Mesothelial cell of epicardium (in vitro differentiated cells): ENCODE measurements at places on chromosomes 16 and 17. TPM values are rescaled to one million over a fixed set of nuclear protein-coding genes. Genes with fewer than 3 reads are reported as not detected.

- peak overlapping the region; percentile 31 for H3K4me3 ChIP-seq
- peak overlapping the region; percentile 99 for H3K27ac ChIP-seq
- no peaks in the 10 kb centered on the region for H3K27me3 ChIP-seq
Observed at GRCh38 chr17:45172541-45173286, 11.0 kb downstream of the HEXIM2 start.

- no peaks in the 10 kb centered on the region for H3K27me3 ChIP-seq
- no peak overlapping the region for H3K27ac ChIP-seq
- DNase-seq: no peak
- no peaks in the 10 kb centered on the region for H3K4me1 ChIP-seq
Observed at GRCh38 chr17:73203135-73203787, 10.4 kb downstream of the COG1 start.

DNA sequence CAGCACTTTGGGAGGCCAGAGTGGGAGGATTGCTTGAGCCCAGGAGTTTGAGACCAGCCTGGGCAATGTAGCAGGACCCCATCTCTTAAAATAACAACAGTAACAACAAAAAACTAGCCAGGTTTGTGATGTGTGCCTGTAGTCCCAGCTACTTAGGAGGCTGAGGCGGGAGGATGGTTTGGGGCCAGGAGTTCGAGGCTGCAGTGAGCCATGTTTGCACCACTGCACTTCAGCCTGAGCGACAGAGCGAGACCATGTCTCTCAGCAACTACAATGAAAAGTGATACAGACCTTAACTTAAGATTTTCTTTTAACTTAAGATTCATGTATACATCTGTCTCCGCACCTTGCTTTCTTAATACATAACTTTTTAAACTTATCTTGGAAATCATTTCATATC is 17.2 kb downstream of the NKD1 start:
- DNase-seq: no peak
- peaks cover 22% of the 10 kb centered on the region for H3K36me3 ChIP-seq
- H3K4me3 ChIP-seq: no peak overlapping the region
- peaks cover 25% of the 10 kb centered on the region for H3K4me1 ChIP-seq
- no peak overlapping the region for H3K27ac ChIP-seq
- no peaks in the 10 kb centered on the region for H3K27me3 ChIP-seq

GRCh38 chr17:69757688-69758430 is 317.2 kb upstream of the KCNJ16 start:
- H3K4me3 ChIP-seq: no peak overlapping the region
- peaks cover 14% of the 10 kb centered on the region for H3K4me1 ChIP-seq
- H3K27ac ChIP-seq: no peak overlapping the region
- H3K27me3 ChIP-seq: no peaks in the 10 kb centered on the region

DNA sequence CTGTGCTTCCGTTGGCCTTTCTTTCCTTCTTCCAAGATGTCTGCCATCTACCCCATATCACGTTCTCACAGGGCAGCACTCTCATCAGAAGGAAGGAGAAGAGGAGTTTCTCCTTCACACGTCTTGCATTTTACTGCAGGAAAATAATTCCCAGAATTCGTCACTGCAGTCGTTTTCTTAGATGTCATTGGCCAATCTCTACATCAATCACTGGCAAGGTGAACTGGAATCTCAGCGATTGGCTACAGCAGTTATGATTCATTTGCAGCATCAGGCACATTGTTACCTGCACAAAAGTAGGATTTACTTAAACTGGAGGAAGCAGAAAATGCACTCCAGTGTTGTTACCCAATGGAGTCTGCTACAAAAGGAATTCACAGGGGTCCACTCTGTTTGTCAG is 277.2 kb upstream of the RBFOX1 start:
- H3K27ac ChIP-seq: no peak overlapping the region
- no peak for DNase-seq
- H3K4me3 ChIP-seq: no peak overlapping the region
- H3K36me3 ChIP-seq: no peaks in the 10 kb centered on the region
- H3K27me3 ChIP-seq: no peaks in the 10 kb centered on the region

- H3K27me3 ChIP-seq: no peaks in the 10 kb centered on the region
- H3K4me3 ChIP-seq: peak overlapping the region; percentile 91
- H3K27ac ChIP-seq: peak overlapping the region; percentile 99
- DNase-seq: peak; percentile 67
- peaks cover 14% of the 10 kb centered on the region for H3K4me1 ChIP-seq
- H3K36me3 ChIP-seq: peaks cover 4% of the 10 kb centered on the region
Observed at GRCh38 chr16:2532494-2533141, 1.4 kb upstream of the CEMP1 start.

DNA sequence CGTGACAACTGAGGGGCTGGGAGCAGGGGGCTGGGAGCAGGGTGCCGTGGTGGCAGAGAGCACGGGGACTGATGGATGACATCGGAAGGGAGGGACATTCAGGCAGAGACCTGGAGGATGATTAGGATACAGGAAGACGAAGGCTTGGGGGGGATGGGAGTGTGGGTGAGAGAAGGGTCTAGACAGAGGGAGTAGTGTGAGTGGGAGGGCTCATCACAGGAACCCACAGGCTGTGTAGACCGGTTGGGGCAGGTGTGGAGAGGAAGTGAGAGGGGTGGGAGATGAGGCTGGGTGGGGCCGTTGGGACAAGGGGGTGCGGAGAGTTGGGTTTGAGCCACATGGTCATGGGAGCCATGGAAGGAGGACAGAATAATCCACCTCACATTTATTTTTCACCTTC is 83.8 kb downstream of the RAP1GAP2 start:
- no peaks in the 10 kb centered on the region for H3K36me3 ChIP-seq
- H3K4me1 ChIP-seq: peaks cover 6% of the 10 kb centered on the region
- no peak overlapping the region for H3K27ac ChIP-seq

DNA sequence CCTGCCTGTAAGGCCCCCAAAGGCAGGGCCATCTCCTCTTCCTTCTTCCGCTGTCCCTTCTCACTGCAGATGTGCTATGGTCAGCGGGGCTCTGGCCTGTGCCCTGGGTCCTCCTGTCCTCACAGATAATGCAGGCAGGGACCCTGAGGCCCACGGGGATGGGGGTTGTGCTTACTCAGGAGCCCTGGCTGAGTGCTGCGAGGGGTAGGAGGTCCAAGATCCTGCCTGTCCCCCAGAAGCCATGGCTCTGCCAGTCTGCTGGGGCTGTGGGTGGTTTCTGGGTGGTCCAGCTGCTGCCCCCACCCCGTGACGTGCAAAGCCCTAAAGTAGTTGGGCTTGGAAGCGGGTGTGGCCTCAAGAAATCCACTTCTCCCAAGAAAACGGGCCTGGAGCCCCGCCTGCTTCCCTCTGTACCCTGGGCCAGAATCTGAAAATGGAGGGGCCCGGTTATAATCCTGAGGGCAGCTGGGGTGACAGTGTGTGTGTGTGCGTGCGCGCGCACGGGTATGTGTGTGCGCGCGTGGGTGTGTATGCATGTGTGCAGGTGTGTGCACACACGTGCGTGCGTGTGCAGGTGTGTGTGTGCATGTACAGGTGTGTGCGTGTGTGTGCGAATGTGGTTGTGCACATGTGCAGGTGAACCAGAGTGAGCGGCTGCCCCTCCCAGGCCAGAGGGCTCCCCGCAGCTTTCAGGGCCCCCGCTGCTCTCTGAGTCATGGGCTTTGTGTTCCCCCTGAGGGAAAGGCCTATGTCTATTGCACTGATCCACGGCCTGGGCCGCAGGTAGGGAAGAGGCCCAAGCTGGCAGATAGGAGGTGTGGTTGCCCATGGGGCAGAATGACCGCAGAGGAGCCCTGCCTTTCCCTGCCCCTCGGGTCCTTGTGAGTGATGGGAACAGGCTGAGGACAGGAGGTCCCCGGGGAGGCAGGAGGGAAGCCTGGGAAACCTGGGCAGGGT is 13.8 kb downstream of the SPNS2 start:
- H3K27ac ChIP-seq: peak overlapping the region; percentile 98
- H3K27me3 ChIP-seq: no peaks in the 10 kb centered on the region
- H3K4me1 ChIP-seq: peaks cover 37% of the 10 kb centered on the region

DNA sequence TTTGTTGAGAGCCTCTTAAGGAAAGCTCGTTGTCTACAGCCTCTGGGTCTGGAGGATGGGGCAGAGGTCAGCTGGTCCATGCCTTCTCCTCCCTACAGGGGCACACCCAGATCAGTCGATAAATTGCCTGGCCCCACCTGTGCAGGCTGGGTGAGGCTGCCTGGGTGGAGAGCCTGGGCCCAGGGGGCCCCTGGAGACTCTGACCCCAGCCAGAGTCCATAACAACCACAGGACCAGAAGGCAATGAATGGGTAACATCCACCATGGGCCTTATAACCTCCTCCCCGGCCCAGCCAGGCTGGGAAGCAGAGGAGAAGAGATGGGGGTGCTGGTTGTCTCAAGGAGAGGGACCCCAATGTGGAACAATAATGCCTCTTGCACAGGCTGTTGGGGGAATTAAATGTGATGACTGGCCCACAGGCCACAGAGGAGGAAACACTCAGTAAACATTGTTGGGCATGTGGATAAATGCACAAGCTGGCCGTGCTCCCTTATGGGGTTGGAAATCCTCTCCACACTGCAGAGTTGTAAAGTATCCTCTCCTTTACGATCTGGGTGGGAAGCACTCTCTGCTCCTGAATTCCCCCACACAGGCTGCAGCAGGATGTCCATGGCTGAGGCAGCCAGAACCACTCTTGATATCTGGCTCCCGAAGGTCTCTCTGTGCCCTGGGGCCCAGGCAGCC is 56.7 kb upstream of the TOB1 start:
- H3K4me3 ChIP-seq: no peak overlapping the region
- DNase-seq: no peak
- no peaks in the 10 kb centered on the region for H3K36me3 ChIP-seq
- H3K27ac ChIP-seq: no peak overlapping the region

DNA sequence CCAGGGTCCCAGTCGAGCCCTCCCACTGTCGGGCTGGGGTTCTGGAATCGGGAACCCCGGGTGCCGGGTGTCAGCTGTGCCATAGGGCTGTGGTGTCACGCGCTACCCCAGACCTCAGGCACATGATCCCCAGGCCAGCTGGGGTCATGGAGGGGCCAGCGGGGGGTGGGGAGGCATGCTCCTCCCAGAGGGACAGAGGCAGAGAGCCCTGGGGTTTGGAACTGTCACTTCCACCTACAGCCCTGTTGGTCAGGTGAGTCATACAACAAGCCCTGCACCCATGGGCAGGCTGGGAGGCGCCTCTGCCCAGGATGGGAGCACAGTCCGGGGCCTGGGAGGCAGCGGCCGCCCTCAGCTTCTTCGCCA is 63.0 kb downstream of the BAIAP2 start:
- H3K27me3 ChIP-seq: no peaks in the 10 kb centered on the region
- no peaks in the 10 kb centered on the region for H3K36me3 ChIP-seq
- no peak for DNase-seq
- H3K27ac ChIP-seq: no peak overlapping the region
- peaks cover 38% of the 10 kb centered on the region for H3K4me1 ChIP-seq
- H3K4me3 ChIP-seq: no peak overlapping the region

- peaks cover 22% of the 10 kb centered on the region for H3K36me3 ChIP-seq
- H3K4me1 ChIP-seq: no peaks in the 10 kb centered on the region
- H3K4me3 ChIP-seq: no peak overlapping the region
- H3K27me3 ChIP-seq: no peaks in the 10 kb centered on the region
- no peak for DNase-seq
Observed at GRCh38 chr17:63665527-63666214, 34.3 kb downstream of the LIMD2 start.

- H3K4me3 ChIP-seq: no peak overlapping the region
- no peaks in the 10 kb centered on the region for H3K27me3 ChIP-seq
- peak overlapping the region; percentile 43 for H3K27ac ChIP-seq
Observed at GRCh38 chr16:89482150-89482816, 8.1 kb downstream of the ANKRD11 start.

DNA sequence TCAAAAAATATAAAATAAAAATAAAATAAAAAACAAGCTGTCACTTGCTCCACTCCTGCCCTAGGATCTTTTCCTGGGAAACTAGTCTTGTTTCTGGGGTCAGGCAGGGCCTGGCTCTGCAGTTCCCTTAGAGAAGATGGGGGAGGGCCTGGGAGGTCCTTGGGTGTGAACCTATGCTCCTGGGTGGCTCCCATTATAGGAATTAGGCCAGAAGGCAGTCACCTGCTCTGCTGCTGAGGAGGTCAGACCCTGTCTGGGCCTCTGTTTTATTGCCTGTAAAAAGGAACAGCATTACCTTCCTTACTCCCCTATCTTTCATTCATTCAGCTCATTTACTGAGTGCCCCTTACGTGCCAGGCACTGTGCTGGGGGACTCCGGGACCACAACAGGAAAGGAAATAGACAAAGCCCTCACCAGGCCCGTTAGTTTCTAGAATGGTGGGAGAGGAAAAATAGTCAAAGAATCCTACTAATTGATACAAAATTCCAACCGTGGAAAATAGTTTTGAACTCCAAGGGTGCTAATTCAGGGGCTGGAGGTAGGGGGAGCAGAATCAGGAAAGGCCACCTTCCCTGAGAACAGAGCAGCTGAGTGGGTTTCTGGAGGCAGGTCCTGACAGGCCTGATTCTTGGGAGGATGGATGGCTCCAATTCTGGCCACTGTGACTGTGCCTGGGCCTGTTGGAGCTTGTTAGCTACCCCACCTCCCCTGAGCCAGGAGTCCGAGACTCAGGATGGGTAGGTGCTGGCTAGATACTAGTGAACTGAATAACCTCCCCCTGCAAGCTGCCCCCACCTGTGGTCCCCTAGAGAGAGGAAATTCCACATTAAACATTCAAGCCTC is 1.3 kb upstream of the SLC46A1 start:
- peak overlapping the region; percentile 77 for H3K27ac ChIP-seq
- DNase-seq: no peak
- H3K4me3 ChIP-seq: peak overlapping the region; percentile 36
- peaks cover 29% of the 10 kb centered on the region for H3K4me1 ChIP-seq

- DNase-seq: no peak
- no peak overlapping the region for H3K27ac ChIP-seq
Observed at GRCh38 chr16:27745348-27745747, 195.4 kb downstream of the KATNIP start.

DNA sequence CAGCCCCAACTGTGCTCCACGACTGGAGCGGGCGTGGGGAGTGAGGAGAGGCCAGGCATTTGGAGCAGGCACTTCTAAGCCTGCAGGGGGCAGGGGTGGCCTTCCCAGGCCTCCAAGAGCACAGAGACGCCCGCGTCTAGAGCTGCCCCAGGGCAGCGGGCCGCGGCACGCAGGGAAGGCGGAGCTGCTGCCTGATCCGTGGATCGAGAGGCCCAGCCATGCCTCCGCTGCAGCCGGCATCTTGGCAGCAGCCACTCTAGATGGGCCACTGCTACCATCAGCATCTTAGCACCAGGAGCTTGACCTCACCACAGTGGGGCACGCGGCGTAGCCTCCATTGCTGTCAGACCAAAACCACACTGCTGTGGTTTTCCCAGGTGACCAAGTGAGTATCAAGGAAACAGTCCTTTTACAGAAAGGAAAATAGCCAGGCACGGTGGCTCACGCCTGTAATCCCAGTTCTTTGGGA is 20.4 kb upstream of the WDR45B start:
- peaks cover 2% of the 10 kb centered on the region for H3K36me3 ChIP-seq
- H3K4me1 ChIP-seq: peaks cover 10% of the 10 kb centered on the region
- DNase-seq: no peak

DNA sequence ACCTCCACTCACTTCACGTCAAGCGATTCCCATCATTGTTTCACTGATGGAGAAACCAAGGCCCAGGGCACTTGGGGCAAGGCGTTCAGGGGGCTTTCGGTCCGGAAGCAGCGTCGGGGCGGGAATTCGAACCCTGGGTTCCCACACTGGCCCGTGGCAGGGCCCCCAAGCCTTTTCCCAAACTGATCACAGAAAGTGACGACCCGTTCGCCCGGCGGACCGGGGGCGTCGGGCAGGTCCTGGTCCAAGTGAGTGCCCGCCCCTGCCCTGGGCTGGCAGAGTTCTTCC is 856 bp upstream of the MON1B start:
- peaks cover 7% of the 10 kb centered on the region for H3K36me3 ChIP-seq
- H3K4me3 ChIP-seq: peak overlapping the region; percentile 90
- H3K27me3 ChIP-seq: peaks cover 5% of the 10 kb centered on the region
- H3K4me1 ChIP-seq: peaks cover 23% of the 10 kb centered on the region
- peak overlapping the region; percentile 99 for H3K27ac ChIP-seq
- no peak for DNase-seq

PDILT gene
- not detected in 3 replicates for total RNA-seq

IKZF3 gene
- total RNA-seq: 0.58 to 0.75 TPM (median 0.67 TPM) in 3 replicates

NPIPA8 gene
- total RNA-seq: 0.38 to 0.93 TPM (median 0.60 TPM) in 3 replicates

RHBDL3 gene
- total RNA-seq: 1.1 to 1.2 TPM (median 1.2 TPM) in 3 replicates

BIRC5 gene
- total RNA-seq: 22.8 to 23.8 TPM (median 22.9 TPM) in 3 replicates

RNF43 gene
- 38.7 to 40.3 TPM (median 39.0 TPM) in 3 replicates for total RNA-seq

CPHXL2 gene
- not detected in 3 replicates for total RNA-seq
